ENCODE measurements at places on chromosomes 1 and 21.

DNA sequence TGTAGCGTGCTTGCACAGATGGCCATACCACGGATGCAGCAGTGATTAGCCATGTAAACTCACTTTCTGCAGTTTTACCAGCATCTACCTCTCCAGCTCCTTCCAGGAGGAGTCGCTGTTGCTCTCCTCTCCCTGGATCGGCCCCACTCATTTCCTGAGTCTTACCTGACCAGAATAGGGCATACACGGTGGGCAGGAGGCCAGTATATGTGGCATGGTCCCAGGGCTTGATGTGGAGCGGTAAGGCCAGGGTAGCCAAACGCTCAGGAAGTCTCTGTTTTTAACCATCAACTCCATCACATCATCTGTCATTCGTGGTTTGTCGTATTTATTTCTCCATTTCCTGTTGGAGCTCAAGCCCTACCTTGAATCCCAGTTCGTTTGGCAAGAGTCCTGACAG, 163.4 kb upstream of the USP24 start:
- peak; percentile 78 for DNase-seq

DNA sequence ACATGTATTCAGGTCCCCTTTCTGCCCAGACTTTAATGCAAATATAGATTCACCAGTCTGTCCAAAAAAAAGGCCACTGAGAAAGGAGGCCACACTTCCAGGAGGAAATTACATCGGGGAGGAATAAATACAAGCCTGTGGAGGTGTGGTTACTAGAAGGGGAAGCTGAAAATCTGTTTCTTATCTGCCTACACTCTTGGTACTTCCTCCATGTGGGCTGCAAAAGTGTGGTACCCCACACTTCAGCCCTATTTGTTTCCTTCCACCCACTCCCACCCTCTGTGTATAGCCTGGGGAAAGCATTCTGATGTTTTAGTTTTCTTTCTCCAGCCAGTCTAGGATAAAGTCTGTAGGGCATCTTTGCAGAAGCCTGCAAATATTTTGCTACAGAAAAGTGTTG, 38.4 kb downstream of the UTP25 start:
- DNase-seq = no peak

GRCh38 chr1:207361029-207361428, 39.6 kb downstream of the CD55 start:
- no peak for DNase-seq

DNA sequence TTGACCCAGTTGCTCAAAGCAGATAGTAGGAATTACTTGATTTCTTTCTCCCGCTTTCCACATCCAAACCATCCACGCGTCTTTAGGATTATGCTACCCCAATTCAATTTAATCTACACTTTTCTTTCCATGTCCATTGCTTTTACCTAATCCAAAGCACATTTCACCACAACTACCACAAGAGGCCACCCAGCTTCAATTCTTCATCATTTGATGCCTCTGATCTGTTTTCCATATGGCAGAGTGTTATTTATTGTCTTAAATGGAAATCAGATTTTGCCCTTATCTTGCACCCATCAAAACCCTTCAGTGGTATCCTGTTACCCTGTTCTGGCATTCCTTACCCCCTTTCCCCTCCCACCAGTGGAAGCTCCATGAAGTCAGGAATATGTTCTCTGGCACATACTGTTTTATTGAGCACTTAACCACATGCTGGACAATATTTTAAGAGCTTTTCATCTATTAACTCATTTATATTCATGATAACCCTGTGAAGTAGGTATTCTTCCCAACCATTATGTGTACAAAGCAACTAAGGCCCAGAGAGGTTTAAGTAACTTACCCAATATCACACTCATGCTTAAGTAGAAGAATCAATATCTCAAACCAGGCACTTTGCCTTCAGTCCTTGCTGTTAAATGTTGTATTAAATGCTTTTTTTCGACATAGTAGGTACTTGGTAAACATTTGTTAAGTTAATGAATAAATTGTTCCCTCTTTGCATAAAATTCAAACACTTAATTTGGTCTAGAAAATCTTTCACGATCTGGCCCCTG, 34.6 kb downstream of the CLIC4 start:
- DNase-seq = no peak

- DNase-seq = peak; percentile 42
Measured at GRCh38 chr1:41662765-41663437, 178.4 kb upstream of the EDN2 start.
